Testis (tissue), 5 donors: ENCODE measurements at places on chromosomes 12 and 14.
A peak's percentile ranks its signal among the peaks of the same experiment; 100 is the strongest.

DNA sequence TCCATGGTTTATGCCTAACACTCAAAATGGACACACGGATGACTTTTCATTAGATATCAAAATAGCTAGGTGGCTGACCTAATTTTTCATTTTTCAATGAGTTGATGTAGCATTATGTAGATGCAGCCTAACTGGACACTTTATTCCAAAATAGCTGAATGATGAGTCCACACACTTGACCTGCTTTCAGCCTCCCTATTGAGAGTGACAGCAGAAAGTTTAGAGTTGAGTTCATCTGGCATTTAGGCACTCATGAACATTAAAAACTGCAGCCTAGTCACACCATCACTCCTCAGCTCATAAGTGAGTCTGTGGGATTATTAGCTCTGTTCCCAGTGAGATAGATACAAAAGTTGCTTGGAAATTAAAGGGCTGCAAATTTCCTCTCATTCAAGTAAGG lies 307.3 kb upstream of the PRKD1 start:
- no peak overlapping the region for H3K4me3 ChIP-seq
- no peaks in the 10 kb centered on the region for H3K36me3 ChIP-seq
- no peak overlapping the region for H3K27ac ChIP-seq
- no peaks in the 10 kb centered on the region for H3K27me3 ChIP-seq

- H3K4me3 ChIP-seq, result no peak overlapping the region
- no peaks in the 10 kb centered on the region for H3K4me1 ChIP-seq
- DNase-seq, result no peak
- no peak overlapping the region for H3K27ac ChIP-seq
- no peaks in the 10 kb centered on the region for H3K36me3 ChIP-seq
These were observed 18.3 kb downstream of the ADGRD1 start for GRCh38 chr12:130971925-130972585.

- H3K27ac ChIP-seq, result peak overlapping the region; percentile 11
- H3K4me1 ChIP-seq, result peaks cover 52% of the 10 kb centered on the region
- DNase-seq, result peak; percentile 79
- no peaks in the 10 kb centered on the region for H3K36me3 ChIP-seq
These were observed 2.6 kb downstream of the CCDC85C start for GRCh38 chr14:99601361-99601831.

GRCh38 chr12:113634474-113634873 lies 162.8 kb upstream of the LHX5 start:
- H3K4me1 ChIP-seq, result no peaks in the 10 kb centered on the region
- no peak for DNase-seq
- no peaks in the 10 kb centered on the region for H3K36me3 ChIP-seq
- no peaks in the 10 kb centered on the region for H3K27me3 ChIP-seq
- no peak overlapping the region for H3K27ac ChIP-seq

DNA sequence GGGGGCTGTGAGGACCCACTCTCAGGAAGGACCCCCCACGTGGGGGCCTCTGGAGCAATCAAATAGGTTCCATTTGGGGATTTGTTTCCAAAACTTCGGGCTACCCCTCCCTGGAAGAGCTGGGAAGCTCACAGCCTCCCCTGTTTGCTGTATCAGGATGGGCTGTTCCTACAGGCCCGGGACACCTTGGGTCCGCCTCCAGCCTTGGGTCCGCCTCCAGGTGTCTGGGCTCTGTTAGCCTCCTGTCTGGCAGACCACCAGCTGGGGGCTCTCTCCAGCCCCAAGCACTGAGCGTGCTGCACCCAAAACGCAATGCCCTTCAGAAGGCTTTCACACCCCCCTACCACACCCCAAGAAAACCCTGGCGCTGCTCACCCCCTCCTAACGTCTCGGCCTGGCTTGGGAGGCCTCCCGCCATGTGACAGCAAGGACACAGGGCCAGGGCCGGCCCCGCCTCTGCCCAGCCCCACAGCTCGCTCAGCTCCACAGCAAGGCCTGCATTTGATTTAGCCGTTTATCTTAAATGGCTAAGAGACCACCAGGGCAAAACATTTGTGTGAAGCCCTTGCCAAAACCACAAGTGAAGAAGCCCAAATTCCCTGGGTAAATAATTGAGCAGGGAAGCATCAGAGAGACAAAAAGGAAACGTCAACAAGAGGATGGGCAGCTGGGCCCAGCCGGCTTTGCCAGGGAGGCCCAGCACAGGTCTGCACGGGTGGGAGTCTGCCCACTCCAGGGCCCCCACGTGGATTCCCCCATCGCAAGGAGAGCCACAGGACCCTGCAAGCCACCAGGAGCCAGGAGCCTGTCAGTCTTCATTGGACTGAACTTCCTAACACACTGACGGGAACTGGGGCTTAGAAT lies 39.9 kb downstream of the BCL11B start:
- no peak for DNase-seq
- H3K36me3 ChIP-seq, result no peaks in the 10 kb centered on the region
- no peak overlapping the region for H3K27ac ChIP-seq

- H3K27ac ChIP-seq, result no peak overlapping the region
- H3K36me3 ChIP-seq, result no peaks in the 10 kb centered on the region
- H3K4me1 ChIP-seq, result no peaks in the 10 kb centered on the region
- no peaks in the 10 kb centered on the region for H3K27me3 ChIP-seq
- no peak overlapping the region for H3K4me3 ChIP-seq
These were observed 12.1 kb upstream of the LRTM2 start for GRCh38 chr12:1808036-1808797.

DNA sequence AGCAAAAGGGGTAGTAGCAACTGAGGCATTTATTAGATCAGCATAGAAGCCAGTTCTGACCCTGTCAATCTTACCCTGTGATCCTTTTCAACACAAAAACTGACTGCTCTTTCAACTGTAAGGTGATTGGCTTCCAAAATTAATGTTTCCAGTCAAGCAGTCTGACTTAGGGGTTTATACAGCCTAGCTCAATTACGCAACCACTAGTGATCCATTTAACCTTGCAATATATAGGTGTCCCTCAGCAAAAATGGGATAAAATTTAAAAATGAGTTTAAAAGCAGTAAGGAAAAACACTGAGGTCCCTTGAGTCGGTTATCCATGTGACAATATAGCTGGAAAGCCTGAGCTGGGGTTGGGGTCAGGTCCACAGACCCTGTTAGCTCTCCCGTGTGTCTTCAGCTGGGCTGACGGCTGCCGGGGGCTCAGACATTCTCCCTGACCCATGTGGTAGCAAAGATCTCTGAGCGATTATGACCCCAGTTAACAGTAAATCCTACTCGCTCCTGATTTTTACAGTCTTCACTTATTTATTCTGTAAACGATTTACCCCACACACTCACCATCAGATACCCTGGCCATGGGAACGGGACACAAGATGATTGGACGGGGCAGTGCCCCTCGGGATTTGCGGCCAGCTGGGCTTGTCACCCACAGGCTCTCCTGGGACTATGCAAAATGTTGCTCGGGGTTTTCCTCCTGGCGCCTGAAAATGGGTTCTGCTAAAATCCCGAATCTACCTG lies 16.6 kb downstream of the ADGRD1 start:
- no peaks in the 10 kb centered on the region for H3K36me3 ChIP-seq
- no peak overlapping the region for H3K27ac ChIP-seq
- H3K4me1 ChIP-seq, result no peaks in the 10 kb centered on the region

DNA sequence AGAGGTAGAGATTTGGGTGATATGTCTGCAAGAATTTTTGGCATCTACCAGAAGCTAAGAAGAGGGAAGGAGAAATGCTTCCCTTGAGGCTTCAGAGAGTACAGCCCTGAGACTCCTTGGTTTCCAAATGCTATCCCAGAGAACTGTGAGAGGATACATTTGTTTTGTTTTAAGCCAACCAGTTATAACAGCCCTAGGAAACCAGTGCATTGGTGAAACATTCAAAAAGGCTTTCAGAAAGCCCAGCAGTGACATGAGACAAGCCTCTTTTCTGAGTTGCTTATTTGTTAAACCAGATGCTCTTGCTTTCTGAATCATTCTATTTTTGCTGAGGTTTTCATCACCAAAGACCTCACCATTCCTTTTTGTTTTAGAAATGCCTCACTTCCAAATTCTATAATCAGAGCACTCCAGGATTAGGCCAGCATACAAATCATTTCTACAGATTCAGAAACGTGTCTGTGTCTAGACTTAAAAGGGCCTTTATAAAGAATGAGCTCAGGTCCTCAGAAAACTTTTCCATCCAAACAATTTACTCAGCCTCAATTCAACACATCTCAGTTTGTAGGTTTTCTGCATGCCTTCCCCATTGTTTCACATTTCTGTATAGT lies 1617.8 kb upstream of the FLRT2 start:
- no peak overlapping the region for H3K27ac ChIP-seq
- DNase-seq, result no peak
- H3K36me3 ChIP-seq, result no peaks in the 10 kb centered on the region
- no peaks in the 10 kb centered on the region for H3K27me3 ChIP-seq
- H3K4me3 ChIP-seq, result no peak overlapping the region

DNA sequence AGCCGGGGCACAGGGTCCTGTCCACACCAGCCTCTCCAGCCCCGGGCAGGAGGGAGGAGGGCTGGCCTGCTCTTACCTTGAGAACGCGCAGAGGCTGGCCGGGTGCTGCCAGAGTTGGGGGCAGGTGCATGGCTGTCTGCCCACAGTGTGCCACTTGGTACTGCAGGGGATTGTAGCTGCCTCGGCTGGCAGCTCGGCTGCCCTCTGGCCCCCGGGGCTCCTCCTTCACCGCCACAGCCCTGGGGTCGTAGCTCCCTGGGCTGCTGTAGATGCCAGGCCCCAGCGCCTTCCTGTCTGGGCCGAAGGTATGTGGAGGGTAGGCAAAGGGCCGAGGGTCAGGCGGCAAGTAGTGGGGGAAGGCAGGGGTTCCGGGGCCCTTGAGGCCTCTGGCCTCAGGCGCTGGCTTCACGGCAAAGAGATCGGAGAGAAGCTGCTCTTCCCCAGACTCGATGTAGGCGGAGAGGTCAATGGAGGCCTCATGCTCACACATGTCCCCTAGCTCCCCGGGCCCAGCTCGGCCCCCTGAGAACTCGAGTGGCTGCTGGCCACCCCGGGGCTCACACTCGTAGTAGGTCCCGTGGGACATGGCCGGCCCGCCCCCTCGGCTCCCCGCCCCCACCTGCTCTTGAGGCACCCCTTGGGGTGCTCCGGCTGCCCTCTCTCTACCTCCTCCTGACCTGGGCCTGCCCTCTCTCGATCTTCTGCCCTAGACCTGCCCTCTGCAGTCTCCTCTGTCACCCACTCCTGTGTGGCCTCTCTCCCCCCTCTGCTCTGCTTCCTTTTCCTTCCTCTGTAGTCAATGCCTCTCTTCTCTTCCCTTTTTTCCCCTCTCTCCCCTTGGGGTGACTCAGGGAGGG lies at the start of gene CEBPE:
Gene CEBPE, minus strand, starts transcription at position 750 of the 857 bp plus-strand sequence. Its CDS starts 164 bp downstream, at position 586.
- no peak for DNase-seq
- H3K4me3 ChIP-seq, result no peak within 1 kb of the TSS
- H3K4me1 ChIP-seq, result peaks cover 16% of the 10 kb centered on the region
- H3K36me3 ChIP-seq, result no peaks in the 10 kb centered on the region

DNA sequence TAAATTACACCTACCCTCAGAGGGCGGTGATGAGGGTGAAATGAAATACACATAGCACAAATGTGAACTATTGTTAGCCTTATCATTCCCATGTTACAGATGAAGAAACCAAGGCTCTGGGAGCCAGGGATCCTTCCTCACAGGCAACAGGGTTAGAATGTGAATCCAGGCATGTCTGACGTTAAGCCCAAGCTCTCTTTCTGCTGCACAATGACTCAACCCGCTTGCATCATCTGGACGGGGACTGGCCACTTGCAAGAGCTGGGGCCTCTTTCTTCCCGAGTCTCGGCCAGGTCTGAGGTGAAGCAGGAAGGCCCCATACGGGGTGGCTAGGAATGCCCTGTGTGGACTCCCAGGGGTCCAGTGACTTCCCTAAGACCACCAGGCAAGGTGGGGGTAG lies 105.2 kb downstream of the RBM19 start:
- H3K4me1 ChIP-seq, result peaks cover 11% of the 10 kb centered on the region
- H3K27me3 ChIP-seq, result no peaks in the 10 kb centered on the region
- no peak overlapping the region for H3K27ac ChIP-seq
- H3K36me3 ChIP-seq, result no peaks in the 10 kb centered on the region
- DNase-seq, result no peak

- no peaks in the 10 kb centered on the region for H3K27me3 ChIP-seq
- no peak overlapping the region for H3K4me3 ChIP-seq
- H3K27ac ChIP-seq, result no peak overlapping the region
- no peaks in the 10 kb centered on the region for H3K4me1 ChIP-seq
- DNase-seq, result no peak
These were observed 38.1 kb downstream of the PZP start for GRCh38 chr12:9169979-9170634.

DNA sequence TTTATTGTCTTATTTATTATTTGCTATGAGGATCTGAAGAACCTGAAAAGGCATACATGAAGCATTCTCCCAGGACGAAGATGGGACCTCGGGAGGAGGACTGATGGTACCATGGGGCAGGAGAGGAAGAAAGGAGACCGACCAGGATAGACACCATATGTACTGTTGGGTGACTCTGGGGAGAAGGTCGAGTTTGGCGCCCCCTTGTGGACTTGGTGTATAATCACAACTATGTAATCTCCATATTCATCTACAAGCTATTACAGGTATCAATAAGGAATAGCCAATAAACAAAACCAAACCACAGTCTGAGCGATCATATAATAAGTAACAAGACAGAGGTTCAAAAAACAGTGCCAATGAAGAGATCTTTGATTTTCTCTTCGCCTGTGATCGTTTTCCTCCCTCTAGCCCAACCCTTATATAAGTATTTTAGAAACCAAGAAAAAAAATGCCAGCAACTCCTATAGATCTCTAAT lies 139.1 kb downstream of the SPTSSA start:
- DNase-seq, result peak; percentile 59
- no peaks in the 10 kb centered on the region for H3K36me3 ChIP-seq
- no peak overlapping the region for H3K4me3 ChIP-seq
- H3K27ac ChIP-seq, result no peak overlapping the region

- no peak overlapping the region for H3K4me3 ChIP-seq
- H3K4me1 ChIP-seq, result no peaks in the 10 kb centered on the region
- no peak overlapping the region for H3K27ac ChIP-seq
- DNase-seq, result no peak
- no peaks in the 10 kb centered on the region for H3K27me3 ChIP-seq
These were observed 10.1 kb downstream of the ZFYVE26 start for GRCh38 chr14:67806246-67806645.

GRCh38 chr12:30887226-30887625 lies 39.3 kb upstream of the TSPAN11 start:
- H3K27ac ChIP-seq, result no peak overlapping the region
- DNase-seq, result no peak
- no peaks in the 10 kb centered on the region for H3K36me3 ChIP-seq
- no peaks in the 10 kb centered on the region for H3K27me3 ChIP-seq

DNA sequence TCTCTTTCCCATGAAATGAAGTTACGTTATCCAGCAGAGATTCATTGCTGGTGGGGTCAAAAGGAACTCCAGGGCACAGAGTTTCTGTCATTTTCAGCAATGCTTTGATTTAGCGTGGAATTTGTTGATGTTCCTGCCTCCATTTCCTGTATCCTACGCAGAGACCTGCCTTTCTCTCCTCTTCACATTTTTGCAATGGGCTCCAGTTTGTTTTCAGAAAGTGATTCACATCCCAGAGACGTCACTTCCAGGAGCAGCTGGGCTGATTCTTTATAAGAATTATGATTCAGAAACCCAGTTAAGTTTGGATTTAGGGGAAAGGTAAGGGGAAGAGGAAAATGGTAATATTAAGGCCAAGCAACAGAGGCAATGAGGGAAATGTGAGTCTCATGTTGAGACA lies 11.6 kb downstream of the RNASE10 start:
- no peaks in the 10 kb centered on the region for H3K36me3 ChIP-seq
- no peak for DNase-seq
- H3K27ac ChIP-seq, result no peak overlapping the region
- no peaks in the 10 kb centered on the region for H3K4me1 ChIP-seq
- no peaks in the 10 kb centered on the region for H3K27me3 ChIP-seq
- H3K4me3 ChIP-seq, result no peak overlapping the region

GRCh38 chr12:49129332-49130150 lies 1.7 kb downstream of the TUBA1B start:
- no peak for DNase-seq
- no peaks in the 10 kb centered on the region for H3K27me3 ChIP-seq
- H3K27ac ChIP-seq, result peak overlapping the region; percentile 100
- H3K36me3 ChIP-seq, result peaks cover 4% of the 10 kb centered on the region
- H3K4me3 ChIP-seq, result peak overlapping the region; percentile 100
